ENCODE measurements at places on chromosomes 3 and 15.

- no peak for DNase-seq
These were observed 182.2 kb downstream of the ABHD5 start for GRCh38 chr3:43872901-43873300.

DNA sequence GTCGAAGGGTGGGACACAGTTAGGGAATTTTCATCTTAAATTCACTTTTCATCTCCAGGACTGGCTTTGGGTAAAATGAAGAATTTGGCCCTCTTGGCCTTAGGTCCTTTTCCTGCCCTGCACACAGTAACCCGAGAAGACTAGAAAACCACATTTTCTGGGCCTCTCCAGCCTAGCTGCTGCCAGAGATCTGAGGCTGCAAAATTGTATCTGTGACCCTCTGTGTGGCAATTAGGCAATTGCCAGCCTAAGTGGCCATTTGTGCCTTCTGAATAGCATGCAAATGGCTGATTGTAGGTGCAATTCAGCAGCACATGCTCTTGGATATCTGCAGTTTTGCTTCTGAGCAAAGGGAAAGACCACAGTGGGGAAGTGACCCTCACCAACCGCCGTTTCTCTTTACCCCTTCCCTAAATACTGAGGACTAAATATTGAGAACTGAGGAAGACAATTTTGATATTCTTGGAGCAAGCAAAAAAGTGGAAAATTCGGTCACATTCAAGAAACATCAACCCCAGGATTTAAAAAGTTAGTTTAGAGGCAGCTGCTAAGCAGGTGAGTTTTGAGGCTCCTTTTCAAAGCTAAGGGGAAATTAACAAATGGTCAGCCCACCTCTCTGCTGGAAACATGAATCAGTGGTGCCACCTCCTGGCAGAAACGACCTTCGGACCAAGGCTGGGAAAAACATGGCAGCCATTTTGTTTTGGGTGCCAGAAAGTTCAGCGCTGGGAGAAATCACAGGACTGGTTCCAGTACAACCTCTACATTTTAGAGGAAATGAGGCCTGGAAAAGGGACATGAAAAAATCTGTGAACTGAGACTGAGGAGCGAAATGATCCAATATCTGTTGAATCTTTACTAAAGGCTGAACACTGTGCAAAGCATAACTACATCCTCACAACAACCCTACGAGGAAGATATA, 56.6 kb upstream of the PRTG start:
- peak; percentile 45 for DNase-seq

DNA sequence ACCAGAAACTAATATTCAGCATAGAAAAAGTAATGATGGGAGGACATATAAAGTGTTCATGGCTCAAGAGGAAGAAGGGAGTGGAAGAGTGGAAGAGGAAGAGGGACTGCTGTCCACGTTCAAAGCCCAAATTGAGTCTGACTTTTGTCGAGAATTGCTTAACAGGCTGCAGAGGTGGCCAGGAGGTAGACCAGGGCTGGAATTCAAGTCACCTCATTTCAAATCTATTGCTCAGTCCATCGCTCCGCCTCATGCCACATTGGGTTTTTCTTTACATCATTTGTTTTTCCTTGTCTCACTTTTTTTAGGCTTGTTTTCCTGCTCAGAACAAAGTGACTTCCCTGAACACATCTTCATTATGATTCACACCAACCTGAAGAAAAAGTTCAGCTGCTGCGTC, 97.0 kb downstream of the RPL39L start:
- DNase-seq = no peak

GRCh38 chr3:10116138-10116460, 624 bp downstream of the BRK1 start:
- peak; percentile 4 for DNase-seq

DNA sequence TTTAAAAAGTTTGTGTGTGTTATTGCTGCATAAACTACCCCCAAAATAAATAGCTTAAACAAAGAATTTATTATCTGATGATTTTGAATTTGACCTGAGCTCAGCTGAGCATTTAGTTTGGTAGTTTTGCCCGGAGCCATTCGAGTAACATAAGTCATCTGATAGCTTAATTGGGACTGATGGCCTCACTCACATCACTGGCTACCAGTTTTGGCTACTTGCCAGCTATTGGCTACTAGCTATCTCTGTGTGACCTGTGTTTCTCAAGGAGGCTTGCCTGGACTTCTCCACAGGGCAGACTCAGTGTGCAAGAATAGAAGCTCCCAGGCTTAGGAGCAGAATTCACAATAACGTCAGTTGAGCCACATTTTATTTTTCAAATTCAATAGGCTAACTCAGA, 9.0 kb downstream of the CNTN3 start:
- no peak for DNase-seq

DNA sequence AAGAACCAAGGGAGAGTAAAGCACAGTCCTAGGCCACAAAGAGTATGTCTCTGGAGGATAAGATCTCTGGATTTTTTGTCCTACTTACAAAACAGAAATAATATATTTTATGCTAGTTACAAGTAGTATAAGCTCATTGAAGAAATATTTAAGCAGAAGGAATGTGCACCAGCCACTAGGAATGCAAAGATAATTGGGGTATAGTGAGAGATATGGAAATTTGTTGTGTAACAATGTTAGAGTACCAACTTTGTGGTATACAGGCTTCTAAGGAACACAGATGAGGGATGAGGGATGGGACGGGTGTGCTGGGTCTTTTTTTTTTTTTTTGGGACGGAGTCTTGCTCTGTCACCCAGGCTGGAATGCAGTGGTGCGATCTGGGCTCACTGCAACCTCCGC, 26.5 kb downstream of the AKAP13 start:
- DNase-seq = no peak

- peak; percentile 55 for DNase-seq
These were observed at the start of gene IL1RAP for GRCh38 chr3:190513409-190514370. TSS of gene IL1RAP (plus strand) at chr3:190514085. CDS start at chr3:190564290, 50,205 bp downstream.

DNA sequence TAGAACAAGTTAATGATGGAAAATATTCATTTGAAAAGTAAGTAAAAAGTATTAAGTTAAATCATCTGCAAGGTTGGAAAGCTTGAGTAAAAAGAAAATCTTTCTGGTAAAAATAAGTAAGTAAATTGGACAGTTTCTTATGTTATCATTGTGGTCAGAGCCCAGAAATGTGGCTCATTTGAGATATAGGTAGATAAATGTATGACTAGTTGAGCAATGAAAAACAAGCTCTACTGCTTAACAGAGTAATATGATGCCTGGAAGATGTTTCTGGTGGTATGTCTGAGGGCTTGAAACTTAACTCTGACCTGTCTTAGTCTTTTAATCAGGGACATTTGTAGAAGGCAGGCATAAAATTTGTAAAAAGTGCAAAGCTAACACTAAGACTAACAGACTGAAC, 444.0 kb downstream of the MFSD1 start:
- DNase-seq = no peak

DNA sequence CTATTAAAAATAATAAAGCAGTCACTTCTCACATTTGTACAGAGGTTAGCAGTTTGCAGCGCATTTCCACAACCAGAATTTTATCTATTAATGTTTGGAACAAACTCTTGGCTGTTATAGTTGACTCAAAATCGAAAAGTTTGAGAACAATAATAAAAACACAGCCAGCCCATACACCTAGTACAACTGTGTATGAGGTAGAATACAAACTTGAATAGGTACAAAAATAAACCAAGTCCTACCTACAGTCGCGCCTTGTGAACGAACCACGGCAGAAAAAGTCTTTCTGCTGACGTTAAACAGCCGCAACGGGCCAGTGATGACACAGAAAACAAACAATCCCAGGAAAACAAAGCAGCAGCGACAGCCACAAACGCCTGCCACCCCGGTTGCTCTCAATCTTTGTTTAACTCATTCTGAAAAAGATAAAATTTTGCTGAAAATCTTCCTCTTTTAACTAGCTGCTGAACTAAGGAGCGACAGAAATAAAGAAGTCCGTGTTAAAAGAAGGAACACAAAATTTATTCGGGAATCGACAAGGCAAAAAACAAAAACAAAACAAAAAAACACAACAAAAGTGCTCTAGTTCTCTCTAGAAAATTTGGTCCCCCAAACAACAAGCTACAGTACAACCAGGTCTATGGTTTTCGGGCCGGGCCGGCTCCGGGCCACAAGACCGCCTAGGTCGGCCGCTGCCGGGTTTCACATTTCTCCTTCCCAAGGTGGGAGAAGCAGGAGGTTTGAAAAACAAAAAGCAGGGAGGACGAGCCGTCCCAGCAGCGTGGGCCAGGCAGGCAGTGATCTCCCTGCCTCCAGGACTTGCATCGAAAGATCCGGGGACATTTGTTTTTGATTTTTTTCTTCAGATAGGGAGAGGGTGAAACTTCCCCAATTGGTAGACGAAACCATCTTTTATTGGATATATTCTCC, 2.9 kb downstream of the FOXL2 start:
- no peak for DNase-seq

DNA sequence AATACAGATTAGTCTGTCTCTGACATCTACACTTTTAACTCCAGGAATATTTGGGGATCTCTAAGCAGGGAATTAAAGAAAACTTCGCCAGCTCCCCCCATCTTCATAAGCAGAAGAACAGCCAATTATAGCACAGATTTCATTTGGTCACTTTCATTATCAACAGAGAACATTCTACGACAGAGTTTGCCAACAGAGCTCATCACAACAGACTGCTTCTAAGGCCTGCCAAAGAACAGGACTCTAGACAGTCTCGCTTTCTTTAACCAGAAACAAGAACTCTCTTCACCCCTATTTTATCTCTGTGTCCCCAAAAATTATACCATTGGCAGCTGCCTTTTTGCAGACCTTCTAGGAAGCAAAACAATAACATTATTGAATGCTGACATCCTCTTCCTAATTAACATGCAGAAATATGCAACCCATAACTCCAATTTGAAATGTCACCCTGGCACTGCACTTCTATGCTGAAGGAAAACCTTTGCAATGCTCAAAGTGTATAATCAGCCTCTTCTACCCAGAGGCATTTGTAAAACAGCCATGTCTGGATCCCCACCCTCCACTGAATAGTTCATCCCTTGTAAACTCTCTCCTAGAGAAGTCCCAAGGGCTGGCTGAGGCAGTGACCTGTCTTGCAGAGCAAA, 552.8 kb downstream of the MAGI1 start:
- no peak for DNase-seq

GRCh38 chr15:28783873-28784272, 64.6 kb downstream of the GOLGA6L7 start:
- no peak for DNase-seq

DNA sequence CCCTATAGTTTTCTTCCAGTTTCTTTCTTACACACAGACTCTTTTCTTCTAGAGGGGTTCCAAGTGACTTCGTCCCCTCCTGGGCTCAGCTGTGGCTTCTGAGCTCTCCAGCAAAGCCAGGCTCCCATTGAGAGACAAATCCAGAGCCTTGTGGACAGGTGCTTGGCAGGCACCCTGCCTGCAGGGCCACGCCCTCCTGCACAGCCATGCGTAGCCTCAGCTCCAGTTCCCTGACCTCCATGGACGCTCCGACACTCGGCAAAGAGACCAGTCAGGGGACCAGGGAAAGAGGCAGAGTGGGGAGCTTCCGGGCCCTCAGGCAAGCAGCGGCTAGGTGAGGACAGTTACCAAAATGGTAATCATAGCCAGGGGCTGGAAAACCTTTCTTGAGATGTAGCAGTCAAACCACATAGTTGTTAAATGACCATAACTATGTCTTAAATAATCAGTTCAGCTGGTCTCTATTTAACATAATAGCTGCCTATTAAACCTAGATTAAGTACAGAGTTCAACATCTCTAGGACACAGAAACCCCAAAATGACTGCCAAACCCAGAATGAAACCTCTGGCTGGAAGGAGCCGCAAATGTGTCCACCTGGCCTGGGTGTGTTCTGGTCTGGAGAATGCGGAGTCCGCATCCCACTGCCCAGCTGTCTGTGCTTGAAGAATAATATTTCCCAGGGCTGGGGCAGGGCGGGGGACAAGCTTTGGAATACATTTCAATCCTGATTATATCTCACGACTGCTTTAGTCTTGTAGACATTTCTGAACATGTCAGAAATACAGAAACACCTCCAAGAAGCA, 69.3 kb upstream of the RGMA start:
- no peak for DNase-seq

DNA sequence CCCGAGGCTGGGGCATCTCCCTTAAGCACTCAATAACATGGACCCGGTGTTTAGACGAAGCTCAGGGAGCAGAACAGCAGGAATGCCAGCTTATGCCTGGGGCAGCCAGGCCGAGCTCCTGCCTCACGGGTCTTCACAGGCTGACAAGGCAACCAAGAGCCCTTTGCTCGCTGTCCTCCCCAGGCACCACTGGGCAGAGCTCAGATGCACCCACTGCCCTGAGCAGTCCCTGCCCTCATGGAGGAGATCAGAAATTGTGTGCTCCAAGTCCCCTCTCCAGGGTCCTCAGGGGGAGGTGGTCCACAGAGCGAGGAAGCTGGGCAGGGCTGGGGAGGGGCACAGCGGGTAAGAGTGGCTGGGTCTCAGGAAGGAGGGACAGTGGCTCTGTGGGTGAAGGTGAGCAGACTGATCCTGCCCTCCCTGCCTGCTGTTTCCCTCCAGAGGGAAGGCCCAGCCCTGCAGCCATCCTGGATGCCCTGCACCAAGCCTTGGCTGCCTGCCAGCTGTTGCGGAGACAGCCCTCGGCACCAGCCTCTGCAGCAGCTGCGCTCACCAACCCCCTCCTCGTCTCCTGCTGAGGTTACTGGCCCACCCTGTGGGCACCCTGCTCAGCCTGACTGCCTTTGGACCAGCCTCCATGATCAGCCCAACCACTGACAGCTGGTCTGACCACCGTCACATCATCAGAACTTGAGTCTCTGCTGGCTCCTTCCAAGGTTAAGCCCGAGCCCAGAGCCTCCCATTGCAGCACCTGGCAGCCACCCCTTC, 21.1 kb upstream of the GP9 start:
- peak; percentile 73 for DNase-seq

DNA sequence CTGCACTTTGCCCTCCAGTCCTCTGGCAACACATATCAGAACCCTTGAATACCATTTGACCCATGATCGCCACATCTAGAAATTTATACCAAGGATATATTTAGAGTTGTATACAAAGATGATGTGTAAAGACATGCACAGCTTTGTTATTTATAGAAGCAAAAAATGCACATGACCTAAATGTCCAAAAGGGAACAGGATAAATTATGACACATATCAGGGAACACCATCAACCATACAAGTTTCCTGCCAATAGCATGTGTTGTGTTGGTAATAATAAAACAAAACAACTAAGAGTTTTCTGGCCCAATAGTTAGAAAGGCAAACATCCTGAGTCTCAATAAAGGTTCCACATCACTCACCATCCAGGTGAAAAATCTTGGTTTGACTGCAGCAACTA, 51.5 kb downstream of the AAGAB start:
- no peak for DNase-seq

- DNase-seq = no peak
These were observed 19.2 kb upstream of the KPNA1 start for GRCh38 chr3:122533931-122534334.

DNA sequence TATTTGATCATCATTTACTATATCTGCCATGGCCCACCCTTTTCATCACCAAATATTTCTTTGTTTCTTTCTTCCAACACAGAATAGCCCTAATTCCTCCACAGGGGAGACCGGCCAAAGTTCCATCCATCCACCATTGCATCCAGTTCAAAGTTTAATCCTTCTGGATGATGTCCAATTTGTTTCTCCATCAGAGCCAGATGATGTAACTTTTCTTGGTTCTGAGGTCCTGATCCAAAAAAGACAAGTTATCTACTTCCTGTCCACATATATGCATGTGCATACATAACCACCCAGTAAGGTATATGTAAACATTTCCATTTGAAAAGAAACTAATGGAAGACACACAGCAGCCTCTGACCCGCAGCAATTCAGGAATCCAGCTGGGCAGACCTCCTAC, 237.3 kb downstream of the SHOX2 start:
- no peak for DNase-seq

- no peak for DNase-seq
These were observed 152.9 kb downstream of the XXYLT1 start for GRCh38 chr3:195117978-195118581.
